NCI-H82 (cell line): ENCODE measurements at places on chromosomes 7 and 10.
A peak's percentile ranks its signal among the peaks of the same experiment; 100 is the strongest.

- DNase-seq, result no peak
Measured at GRCh38 chr10:71131096-71131495, 81.3 kb upstream of the UNC5B start.

GRCh38 chr7:26202019-26202990 lies 760 bp downstream of the CBX3 start:
- peak; percentile 78 for DNase-seq

DNA sequence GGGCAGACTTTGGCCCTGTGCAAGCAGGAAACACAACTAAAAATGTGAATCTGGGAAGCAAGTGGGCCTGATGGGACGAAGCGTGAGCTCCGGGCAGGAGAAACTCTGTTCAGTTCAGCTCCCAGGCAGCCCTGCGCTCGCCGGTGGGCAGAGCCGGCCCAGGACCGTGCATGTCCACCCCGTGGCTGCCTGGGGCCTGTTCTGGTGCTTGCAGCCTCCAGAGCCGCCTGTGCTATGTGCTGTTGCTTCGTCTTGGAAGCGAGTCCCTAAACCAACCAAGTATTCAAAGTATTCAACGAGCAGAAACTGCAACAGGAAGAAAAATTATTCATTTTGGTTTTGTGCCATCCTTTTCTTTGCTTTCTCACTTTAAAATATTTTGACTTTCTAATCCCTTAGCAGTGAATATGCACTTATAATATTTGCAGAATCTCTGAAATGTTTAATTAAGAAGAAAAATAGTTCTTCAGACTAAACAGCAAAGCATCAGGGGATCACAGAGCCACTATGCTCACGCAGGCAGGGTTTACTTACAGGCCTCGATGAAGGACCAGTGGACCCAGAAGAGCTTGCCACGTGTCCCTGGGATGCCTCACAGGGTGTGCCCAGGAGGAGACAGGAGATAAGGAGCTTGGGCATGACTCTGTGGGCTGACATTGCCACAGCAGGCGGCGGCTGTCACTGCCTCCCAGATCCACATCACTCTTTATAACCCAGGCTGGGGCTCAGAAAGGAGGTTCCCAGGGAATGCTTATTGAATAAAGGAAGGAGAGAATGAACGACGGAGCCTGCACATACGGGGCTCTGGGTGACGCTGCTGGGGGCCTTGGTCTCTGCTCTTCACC lies 45.6 kb downstream of the VIPR2 start:
- no peak for DNase-seq

DNA sequence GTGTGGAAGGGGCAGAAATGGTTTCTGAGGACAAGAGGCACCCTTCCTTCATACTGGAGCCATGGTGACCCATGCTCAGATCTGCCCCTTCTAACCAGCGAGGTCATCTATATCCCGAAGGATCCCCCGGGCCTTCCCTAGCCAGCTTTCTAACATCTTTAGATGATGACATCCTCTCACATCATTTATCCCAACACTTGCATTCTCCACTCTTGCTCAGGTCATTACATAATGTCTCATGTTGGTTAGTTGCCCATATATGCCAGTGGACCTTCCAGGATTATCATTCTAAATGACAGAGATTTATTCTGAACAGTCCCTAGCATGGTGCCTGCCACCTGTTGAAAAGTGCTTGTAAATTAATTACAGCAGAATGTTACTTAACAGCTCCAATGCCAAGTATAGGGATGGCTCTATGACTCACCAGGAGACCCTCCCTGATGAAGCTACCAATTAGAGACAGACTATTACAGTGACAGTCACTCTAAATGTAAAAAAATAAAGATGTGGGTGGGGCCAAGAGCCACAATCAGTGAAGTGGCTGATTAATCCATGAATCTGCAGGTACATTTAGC lies 22.6 kb upstream of the ABLIM1 start:
- peak; percentile 3 for DNase-seq

DNA sequence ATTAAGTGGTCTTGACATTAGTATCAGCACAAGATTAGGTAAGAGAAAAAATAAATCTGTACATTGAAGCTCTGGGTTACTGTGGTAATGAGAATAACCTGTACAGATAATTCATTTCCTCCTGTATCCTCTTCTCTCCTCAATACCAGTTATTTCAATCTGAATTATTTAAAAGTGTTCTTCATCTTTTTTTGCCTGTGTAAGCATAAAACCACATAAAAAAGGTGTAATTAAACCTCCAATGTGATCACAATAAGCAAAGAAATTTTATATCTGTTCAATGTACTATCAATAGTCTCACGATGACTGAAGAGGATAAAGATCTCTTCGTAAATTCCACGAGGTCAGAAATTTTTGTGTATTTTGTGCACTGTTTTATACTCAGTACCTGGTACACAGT lies 1.2 kb upstream of the MYPN start:
- DNase-seq, result no peak

- no peak for DNase-seq
Measured at GRCh38 chr7:30705008-30705407, 22.8 kb upstream of the CRHR2 start.

GRCh38 chr7:90766814-90767564 lies 170.9 kb downstream of the CDK14 start:
- no peak for DNase-seq

GRCh38 chr10:24503461-24504320 lies 220.0 kb downstream of the ARHGAP21 start:
- peak; percentile 75 for DNase-seq

- DNase-seq, result no peak
Measured at GRCh38 chr7:41298409-41298808, 404.5 kb downstream of the INHBA start.

GRCh38 chr7:69110450-69111050 lies 487.7 kb upstream of the AUTS2 start:
- no peak for DNase-seq

GRCh38 chr10:125203186-125203800 lies 42.9 kb upstream of the CTBP2 start:
- no peak for DNase-seq

- no peak for DNase-seq
Measured at GRCh38 chr10:103681617-103682399, 173.6 kb downstream of the SH3PXD2A start.

GRCh38 chr10:31584098-31584631 lies 265.1 kb downstream of the ZEB1 start:
- DNase-seq, result no peak

- DNase-seq, result peak; percentile 9
Measured at GRCh38 chr7:154584352-154585252, 418.3 kb downstream of the PAXIP1 start.
